ENCODE measurements at places on chromosomes 2 and 18. TPM values are rescaled to one million over a fixed set of nuclear protein-coding genes. Genes with fewer than 3 reads are reported as not detected.

TTC31 gene
- polyA plus RNA-seq: 20.4 TPM

NETO1 gene
- not detected for polyA plus RNA-seq

UGT1A5 gene
- not detected for polyA plus RNA-seq

MARCO gene
- polyA plus RNA-seq: not detected

CDH19 gene
- not detected for polyA plus RNA-seq

DNA sequence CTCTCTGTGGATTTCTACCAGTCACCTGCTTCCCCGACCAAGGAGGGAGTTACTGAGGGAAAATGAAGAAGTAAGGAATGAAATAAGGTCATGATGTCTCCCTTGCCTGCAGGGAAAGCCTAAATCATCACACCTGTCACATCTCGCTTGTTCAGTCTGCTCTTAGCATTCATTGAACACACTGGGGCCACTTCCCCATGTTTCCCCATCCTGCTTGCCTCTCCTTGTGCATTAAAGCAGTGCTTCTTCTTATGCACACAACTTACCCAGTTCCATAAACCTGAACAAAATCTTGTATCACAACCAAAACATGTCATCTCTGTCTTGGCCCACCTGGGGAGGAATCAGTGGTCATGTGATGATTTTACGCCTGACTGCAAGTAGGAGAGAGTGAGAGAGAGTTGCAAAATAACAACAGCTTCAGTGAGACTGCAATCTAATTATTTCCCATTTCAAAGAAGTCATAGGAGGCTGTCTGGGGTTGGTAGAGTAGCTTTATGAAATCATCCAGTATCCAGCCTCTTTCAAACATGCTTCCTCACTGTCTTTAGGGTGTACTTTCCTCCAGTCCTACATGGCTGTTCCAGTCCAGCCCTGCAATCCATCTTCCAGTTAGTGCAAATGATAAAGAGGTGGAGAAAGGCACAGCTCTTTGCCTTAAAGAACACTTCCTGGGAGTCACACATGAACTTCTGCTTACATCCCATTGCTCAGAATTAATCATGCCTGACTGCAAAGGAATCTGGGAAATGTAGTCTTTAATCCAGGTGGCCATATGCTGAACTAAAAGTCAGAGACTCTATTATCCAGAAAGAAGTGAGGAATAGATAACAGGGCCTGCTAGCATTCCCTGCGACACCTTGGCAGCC is 220.1 kb downstream of the HAUS1 start:
- DNase-seq: peak; percentile 69
- no peak overlapping the region for H3K4me3 ChIP-seq
- H3K27me3 ChIP-seq: no peaks in the 10 kb centered on the region

- DNase-seq: peak; percentile 55
- no peak overlapping the region for H3K27ac ChIP-seq
- no peaks in the 10 kb centered on the region for H3K36me3 ChIP-seq
These were observed 2.9 kb downstream of the CHRND start for GRCh38 chr2:232528746-232529460.

DNA sequence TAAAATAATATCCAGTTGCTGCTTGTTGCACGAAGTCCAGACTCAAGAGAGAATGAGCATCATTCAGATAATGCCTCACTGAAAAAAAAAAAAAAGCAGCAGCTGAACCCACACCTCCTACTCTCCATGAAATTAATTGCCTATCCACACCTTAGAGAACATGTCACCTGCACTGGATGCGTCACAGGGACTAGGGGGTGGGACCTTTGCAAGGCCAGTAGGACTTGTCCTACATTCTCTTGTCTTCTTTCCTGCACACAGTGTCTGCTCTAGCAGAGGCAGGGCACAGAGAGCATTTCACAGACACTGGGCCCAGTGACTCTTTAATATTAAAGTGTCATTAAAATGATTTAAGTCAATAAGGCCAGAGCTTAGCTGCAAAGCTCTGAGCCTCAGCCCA is at the start of gene ABCA12:
Gene ABCA12 (minus strand): TSS at position 148 of the 400 bp plus-strand sequence. CDS start 418 bp downstream, outside the sequence.
- H3K4me1 ChIP-seq: peaks cover 28% of the 10 kb centered on the region
- H3K27me3 ChIP-seq: no peaks in the 10 kb centered on the region

DNA sequence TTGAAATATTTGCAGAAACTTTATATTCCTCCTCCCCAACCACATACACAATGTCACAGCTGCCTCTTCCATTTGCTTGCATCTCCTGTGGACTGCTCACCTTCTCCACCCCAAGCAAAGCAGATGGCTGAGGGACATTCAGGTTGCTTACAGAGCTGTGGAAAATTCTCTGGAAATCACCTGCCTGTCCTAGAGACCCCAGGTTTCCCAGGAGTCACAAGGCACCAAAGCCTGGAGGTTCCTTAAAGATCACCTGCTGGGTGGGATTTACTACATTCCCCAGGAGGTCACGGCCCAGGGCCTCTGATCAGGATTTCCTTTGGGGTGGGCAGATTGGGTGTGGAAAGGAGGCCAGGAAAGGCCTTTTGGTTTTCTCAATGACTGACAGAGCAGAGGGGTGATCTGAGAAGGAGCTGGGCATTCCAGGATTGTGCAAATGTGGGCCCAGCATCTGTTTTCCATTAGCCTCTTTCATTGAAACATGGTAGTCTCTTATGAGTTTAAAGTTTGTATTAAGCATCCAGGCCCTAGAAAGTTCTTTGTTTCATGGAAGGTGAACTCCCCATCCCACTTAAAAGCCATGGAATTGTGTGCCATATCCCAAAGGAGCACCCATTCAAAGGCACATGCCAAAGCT is 410.7 kb upstream of the TNP1 start:
- peaks cover 3% of the 10 kb centered on the region for H3K4me1 ChIP-seq
- no peaks in the 10 kb centered on the region for H3K27me3 ChIP-seq
- DNase-seq: peak; percentile 30
- no peak overlapping the region for H3K27ac ChIP-seq
- H3K4me3 ChIP-seq: no peak overlapping the region

GRCh38 chr2:105796131-105796638 is 51.5 kb downstream of the NCK2 start:
- no peak overlapping the region for H3K4me3 ChIP-seq
- H3K36me3 ChIP-seq: no peaks in the 10 kb centered on the region
- H3K27me3 ChIP-seq: no peaks in the 10 kb centered on the region
- H3K27ac ChIP-seq: peak overlapping the region; percentile 81
- peaks cover 41% of the 10 kb centered on the region for H3K4me1 ChIP-seq
